Brain pericyte (primary cell): ENCODE measurements at places on chromosomes 4 and X.

GRCh38 chrX:65971151-65971550 is 68.7 kb downstream of the VSIG4 start:
- DNase-seq: no peak

DNA sequence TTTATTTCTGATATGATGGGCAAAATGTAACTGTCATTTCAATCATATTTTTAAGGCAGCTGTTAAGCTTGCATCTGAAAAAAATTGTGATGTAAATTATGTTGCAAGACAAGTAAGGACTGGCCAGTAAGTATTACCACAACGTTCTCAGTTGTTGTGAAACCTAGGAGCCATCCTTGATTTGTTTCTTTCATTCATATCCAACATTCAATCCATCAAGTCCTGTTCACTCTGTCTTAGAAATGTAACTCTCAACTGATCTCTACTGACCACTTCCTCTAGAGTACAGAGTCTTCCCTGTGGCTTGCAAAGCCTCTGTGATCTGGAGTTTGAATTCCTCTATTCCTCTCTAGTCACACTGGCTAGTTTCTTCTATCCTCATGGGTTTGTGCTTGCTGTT is 161.4 kb upstream of the MAD2L1 start:
- DNase-seq: no peak

GRCh38 chrX:118901991-118902390 is 72.4 kb upstream of the LONRF3 start:
- DNase-seq: no peak

DNA sequence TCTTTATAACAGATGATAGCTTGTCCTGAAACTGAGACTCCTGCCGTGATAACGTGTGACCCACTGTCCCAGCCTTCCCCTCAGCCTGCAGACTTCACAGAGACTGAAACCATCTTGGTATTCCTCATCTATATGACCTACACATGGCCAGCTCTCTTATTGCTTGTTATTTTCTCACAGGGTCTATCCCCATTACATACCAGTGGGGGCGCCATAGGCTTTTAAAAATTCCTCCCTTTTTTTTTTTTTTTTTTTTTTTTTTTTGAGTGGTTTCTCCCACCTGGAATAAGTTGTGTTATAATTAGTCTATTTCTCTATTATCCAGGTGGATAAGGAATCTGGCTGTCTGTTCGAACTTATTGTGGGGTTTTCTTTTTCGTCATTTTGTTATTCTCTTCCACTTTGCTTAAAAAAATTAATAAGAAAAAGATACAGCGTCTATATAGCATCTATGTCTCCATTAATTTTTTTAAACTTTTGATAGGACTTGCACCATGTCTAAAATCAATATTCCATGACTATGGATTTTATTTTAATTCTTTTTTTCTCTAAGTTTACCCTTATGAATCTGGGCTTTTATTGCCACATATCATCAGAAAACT is 47.2 kb downstream of the GYG2 start:
- no peak for DNase-seq

DNA sequence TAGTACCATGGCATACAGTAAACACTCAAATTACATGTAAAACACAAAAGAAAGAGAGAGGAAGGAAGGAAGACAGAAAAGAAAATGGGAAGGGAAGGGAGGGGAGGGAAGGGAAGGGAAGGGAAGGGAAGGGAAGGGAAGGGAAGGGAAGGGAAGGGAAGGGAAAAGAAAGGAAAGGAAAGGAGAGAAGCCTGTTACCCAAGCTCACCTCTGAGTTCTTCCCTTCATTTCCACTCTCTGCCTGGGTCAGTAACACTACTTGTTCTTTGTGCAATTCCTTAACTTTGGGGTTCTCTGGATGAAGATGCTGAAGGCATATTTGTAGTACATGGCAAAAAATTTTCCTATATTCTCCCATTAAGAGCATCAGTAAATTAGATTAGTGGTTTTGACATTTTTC is 241.0 kb downstream of the RAB28 start:
- DNase-seq: no peak

DNA sequence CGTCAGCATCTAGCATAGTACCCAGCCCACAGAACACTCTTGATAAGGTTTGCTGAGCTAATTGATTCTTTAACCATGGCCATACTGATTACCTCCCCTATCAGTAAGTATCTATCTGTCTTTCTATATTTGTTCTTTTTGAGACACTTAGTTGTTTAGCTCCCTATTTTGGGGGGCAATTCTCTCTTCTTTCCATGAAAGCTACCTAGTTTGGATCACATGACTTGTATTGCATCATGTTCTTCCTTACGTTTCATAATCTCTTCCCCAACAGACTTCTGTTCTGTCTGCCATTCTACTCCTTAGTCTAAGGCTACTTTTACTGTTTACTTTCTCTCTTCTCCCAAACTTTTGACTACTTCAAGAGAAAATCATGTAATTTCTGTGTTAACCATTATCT is 39.0 kb downstream of the TBC1D19 start:
- DNase-seq: no peak
